Epithelial cell of umbilical artery (primary cell): ENCODE measurements at places on chromosomes 11 and 22. TPM values are rescaled to one million over a fixed set of nuclear protein-coding genes. Genes with fewer than 3 reads are reported as not detected.

GLB1L3 gene
- total RNA-seq, result not detected in 2 replicates

EIF1AD gene
- 30.2 and 45.1 TPM in 2 replicates for total RNA-seq

YAP1 gene
- 26.0 and 26.6 TPM in 2 replicates for total RNA-seq

SPON1 gene
- total RNA-seq, result not detected in 2 replicates

MAPK8IP1 gene
- total RNA-seq, result 4.1 and 5.2 TPM in 2 replicates

ZNF74 gene
- 12.7 and 13.7 TPM in 2 replicates for total RNA-seq

ROBO4 gene
- total RNA-seq, result 132 and 166 TPM in 2 replicates

F2 gene
- not detected in 2 replicates for total RNA-seq

CYTH4 gene
- total RNA-seq, result 0.15 TPM in 1 of 2 replicates, not detected in the other

GAL3ST3 gene
- not detected in 2 replicates for total RNA-seq

PARVG gene
- 0.15 and 0.32 TPM in 2 replicates for total RNA-seq

RNF121 gene
- total RNA-seq, result 94.4 and 97.8 TPM in 2 replicates

CATSPERZ gene
- 0.61 TPM in 1 of 2 replicates, not detected in the other for total RNA-seq

LYVE1 gene
- total RNA-seq, result 0.32 and 1.7 TPM in 2 replicates

PICALM gene
- total RNA-seq, result 224 and 229 TPM in 2 replicates

MS4A3 gene
- total RNA-seq, result not detected in 2 replicates

OPCML gene
- not detected in 2 replicates for total RNA-seq

GP1BB gene
- 1.6 TPM in 1 of 2 replicates, not detected in the other for total RNA-seq

APIP gene
- total RNA-seq, result 30.5 and 37.4 TPM in 2 replicates

BTG4 gene
- not detected in 2 replicates for total RNA-seq

JRKL gene
- 7.8 and 10.9 TPM in 2 replicates for total RNA-seq

PIM3 gene
- total RNA-seq, result 129 and 130 TPM in 2 replicates

CHADL gene
- 0.76 and 0.97 TPM in 2 replicates for total RNA-seq

TRIM66 gene
- 1.3 and 1.8 TPM in 2 replicates for total RNA-seq

NCR3LG1 gene
- 5.2 and 8.1 TPM in 2 replicates for total RNA-seq

CARD16 gene
- 18.8 and 146 TPM in 2 replicates for total RNA-seq

IL10RA gene
- not detected in 2 replicates for total RNA-seq

ASCL2 gene
- not detected in 2 replicates for total RNA-seq

PDE2A gene
- 1.4 and 5.5 TPM in 2 replicates for total RNA-seq

OR51I1 gene
- not detected in 2 replicates for total RNA-seq

KDM4D gene
- total RNA-seq, result 0.32 and 0.46 TPM in 2 replicates

SAA2 gene
- total RNA-seq, result not detected in 2 replicates

APOA5 gene
- total RNA-seq, result not detected in 2 replicates

ELMOD1 gene
- total RNA-seq, result under 0.01 and 0.30 TPM in 2 replicates

MMP1 gene
- total RNA-seq, result 11.9 and 2,455 TPM in 2 replicates

GAB4 gene
- not detected in 2 replicates for total RNA-seq

UBQLNL gene
- not detected in 2 replicates for total RNA-seq

RIMBP3B gene
- not detected in 2 replicates for total RNA-seq

TMPRSS4 gene
- not detected in 2 replicates for total RNA-seq

SLC17A6 gene
- total RNA-seq, result not detected in 2 replicates
